ENCODE measurements at places on chromosomes 11 and 22.

- DNase-seq = no peak
Observed at GRCh38 chr11:96204366-96204659, 138.7 kb downstream of the MAML2 start.

- no peak for DNase-seq
Observed at GRCh38 chr22:50481440-50482106, at the start of gene ADM2. TSS of gene ADM2 (plus strand) at chr22:50481543. CDS start at chr22:50481848, 305 bp downstream.

GRCh38 chr11:115682888-115683287 is 178.7 kb upstream of the CADM1 start:
- DNase-seq = no peak

DNA sequence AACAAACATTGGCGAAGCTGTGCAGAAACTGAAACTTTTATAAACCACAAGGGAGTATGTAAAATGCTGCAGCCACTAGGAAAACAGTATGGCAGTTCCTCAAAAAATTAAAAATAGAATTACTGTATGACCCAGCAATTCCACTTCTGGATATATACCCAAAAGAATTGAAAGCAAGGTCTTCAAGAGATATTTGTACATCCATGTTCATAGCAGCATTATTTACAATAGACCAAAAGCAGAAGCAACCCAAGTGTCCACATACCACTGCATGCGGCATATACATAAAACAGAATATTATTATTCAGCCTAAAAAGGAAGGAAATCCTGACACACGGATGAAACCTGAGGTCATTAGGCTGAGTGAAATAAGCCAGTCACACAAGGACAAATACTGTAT is 85.8 kb downstream of the RELT start:
- no peak for DNase-seq

- no peak for DNase-seq
Observed at GRCh38 chr11:3934658-3935057, 79.2 kb downstream of the STIM1 start.

DNA sequence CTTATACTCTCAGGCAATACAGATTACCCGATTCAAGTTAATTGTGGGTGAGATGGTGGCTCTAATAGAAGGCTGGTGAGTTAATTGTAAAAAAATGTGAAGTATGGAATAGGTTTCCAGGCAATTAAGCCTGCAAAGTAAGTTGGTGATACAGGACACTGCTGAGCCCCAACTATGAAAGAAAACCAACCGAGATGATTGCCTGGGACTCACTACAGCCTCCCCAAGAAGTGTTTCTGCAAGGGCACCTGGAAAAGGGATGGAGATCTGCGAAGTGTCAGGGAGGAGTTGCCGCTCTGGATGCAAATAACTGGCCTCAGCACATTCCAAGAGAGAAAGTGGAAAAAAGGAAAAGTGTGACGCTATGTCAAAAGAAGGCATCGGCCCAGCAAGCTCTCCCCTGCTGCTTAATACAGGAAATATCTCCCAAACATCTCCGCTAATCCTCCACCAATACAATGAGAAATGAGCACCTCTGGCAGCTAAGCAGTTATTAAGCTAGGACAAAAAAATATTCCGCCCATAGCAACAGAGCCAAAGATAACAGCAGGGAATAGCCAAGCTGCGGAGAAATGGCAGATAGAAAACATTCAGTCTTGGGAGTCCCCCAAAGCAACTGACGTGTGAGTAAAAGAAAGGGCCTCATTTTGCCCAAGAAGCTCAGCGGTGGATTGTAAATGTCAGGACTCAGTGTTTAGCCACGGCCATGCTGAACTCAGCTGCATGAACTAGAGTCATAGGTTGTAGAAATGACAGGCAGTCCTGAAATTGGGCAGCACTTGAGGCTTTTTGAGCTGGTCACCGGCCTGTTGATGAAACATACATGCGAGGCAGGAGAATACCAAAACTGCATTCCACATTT is 133.7 kb downstream of the SNX19 start:
- no peak for DNase-seq

GRCh38 chr11:43758927-43759326 is 78.4 kb downstream of the HSD17B12 start:
- no peak for DNase-seq

- DNase-seq = no peak
Observed at GRCh38 chr22:26476705-26477340, 6.8 kb downstream of the HPS4 start.

DNA sequence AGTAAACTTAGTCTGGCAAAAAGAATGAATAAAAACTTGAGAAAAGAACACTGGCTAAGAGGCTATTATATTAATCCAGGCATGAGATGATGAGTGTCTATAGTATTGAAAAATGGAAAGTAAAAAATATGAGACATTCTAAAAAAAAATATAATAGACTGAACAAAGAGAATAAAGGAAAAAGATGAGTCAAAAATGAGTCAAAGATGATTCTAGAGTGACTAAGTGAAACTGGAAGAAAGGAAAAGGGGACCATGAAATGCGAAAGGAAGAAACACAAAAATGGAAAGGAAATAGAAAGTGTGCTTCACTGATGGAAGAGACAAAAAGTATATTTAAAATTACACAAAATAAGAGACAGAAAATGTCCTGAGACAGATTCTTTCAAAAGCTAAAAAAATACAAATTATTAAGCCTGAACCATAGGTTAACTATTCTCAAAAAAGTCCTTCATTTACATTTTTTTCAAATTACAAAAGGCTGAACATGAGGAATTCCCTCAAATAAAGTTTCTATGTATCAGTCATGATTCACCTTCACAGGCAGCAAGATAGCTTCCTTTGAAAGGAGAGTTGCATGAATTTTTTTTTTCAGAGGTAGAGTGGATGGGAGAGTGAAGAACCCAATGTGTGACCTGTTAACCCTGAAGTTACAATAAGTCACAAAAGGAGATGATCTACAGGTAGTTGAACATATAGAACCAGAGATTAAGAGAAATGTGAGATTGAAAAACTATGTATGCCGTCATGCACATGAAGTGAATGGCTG is 75.2 kb downstream of the EIF3M start:
- no peak for DNase-seq

DNA sequence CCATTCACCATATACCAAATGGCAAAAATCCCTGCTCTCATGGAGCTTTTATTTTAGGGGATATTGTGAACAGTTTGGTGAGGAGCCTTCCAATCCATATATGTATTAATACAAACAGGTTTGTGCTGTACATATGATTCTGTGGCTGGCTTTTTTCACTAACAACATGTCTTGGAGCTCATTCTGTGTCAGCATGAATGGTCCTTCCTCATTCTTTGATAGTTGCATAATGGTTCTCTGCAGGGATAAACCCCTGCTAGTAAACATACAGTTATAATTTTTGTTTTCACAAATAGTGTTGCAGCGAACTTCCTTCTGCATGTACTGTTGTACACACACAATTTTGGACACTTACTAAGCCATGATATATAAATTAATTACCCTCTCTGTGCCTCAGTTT is 8.3 kb downstream of the PRR5L start:
- DNase-seq = no peak

DNA sequence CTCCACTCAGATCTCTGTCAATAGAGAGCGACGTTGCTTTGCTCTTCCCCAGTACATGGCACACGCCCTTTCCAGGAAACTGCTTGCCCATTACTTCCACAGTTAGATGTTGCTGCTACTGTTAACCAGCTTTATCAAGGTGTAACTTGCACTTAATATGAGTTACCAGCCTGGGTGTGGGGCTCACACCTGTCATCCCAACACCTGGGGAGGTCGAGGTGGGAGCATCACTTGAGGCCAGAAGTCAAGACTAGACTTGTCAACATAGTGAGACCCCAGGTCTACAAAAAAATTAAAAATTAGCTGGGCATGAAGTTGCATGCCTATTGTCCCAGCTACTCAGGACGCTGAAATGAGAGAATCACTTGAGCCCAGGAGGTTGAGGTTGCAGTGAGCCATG is 177.1 kb upstream of the B3GAT1 start:
- DNase-seq = no peak

- DNase-seq = no peak
Observed at GRCh38 chr11:35160902-35161597, 22.1 kb downstream of the CD44 start.

GRCh38 chr11:116360221-116360941 is 412.4 kb downstream of the BUD13 start:
- DNase-seq = no peak

GRCh38 chr11:124219126-124219525 is 21.8 kb upstream of the OR8G1 start:
- DNase-seq = no peak

- no peak for DNase-seq
Observed at GRCh38 chr22:23775779-23776375, 3.2 kb downstream of the MMP11 start.

GRCh38 chr11:115060840-115061239 is 382.5 kb downstream of the NXPE2 start:
- no peak for DNase-seq

GRCh38 chr11:29336727-29337575 is 679.9 kb downstream of the KCNA4 start:
- no peak for DNase-seq

DNA sequence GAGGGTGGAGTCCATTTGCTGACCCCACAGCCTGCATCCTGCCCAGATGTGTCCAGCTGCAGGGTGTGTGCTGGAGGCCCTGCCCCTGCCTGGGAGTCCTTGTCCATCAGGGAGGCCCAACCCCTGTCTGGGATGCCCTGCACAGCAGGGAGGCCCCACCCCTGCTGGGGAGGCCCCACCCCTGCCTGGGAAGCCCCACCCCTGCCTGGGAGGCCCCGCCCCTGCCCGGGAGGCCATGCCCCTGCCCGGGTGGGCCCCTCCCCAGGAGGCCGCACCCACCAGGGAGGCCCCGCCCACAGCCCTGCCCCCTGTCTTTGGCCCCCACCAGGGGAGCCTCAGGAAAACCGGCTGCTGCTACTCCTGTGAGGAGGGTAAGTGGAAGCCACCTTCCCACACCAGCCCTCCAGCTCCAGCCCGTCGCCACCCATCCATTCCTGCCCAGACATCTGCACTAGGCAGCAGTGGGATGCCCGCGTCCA is 37.2 kb downstream of the MUC5B start:
- peak; percentile 67 for DNase-seq

DNA sequence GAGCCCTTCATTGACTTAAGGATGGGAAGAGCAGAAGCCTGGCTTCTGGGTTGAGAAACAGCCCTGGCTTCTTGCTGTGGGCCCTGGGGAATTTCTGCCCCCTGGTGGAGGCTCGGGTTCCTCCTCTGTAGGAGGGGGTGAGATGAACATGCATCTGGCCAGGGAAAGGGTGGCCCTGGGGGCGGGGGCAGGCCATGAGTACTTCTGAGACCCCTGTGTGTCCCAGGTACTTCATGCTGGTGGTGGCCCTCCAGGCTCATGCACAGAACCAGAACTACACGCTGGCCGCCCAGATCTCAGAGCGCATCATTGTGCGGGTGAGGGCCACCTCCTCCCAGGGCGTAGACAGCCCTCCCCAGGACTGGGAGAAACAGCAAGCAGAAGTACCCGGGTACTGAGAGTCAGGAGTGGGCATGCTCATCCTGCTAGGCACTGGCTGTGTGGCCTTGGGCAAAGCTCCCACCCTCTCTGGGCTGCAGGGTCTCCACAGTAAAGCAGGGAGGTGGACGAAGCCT is 15.8 kb downstream of the TMEM258 start:
- DNase-seq = peak; percentile 93

DNA sequence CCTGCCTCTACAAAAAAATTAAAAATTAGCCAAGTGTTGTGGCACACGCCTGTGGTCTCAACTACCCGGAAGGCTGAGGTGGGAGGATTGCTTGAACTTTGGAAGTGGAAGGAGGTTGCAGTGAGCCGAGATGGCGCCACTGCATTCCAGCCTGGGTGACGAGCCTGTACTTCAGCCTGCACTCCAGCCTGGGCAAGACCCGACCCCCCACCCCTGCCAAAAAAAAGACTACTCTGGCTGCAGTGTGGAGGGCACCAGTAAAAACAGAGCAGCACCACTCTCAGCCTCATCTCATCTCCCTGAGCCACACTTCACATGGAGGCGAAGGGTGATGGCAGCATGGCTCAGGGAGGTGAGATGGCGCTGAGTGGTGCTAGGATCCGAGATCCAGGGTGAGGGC is 50.3 kb upstream of the THY1 start:
- DNase-seq = no peak

GRCh38 chr11:62125316-62125715 is 1.5 kb downstream of the INCENP start:
- DNase-seq = no peak

- DNase-seq = no peak
Observed at GRCh38 chr22:49500076-49500460, 327.6 kb downstream of the BRD1 start.

- no peak for DNase-seq
Observed at GRCh38 chr11:93512073-93512475, 31.1 kb downstream of the SMCO4 start.

GRCh38 chr11:129766898-129767604 is 48.6 kb upstream of the TMEM45B start:
- no peak for DNase-seq

DNA sequence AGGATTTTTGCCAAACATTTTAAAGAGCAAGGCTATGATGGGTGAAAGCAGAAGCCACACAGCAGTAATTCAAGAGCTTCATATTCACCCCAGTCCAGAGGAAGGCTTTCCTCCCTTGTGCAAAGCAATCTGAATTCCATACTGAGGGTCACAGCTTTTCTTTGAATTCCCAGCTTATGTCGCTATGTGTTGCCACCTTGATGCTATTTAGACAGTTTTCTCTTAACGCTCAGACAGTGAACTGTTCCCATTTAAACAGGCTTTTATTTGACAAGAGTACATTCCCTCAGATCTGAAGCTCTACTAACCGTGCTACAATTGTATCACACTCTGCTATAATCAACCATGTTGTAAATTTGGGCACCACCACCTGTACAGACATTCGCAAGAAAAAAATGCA is 279.7 kb downstream of the CADM1 start:
- DNase-seq = no peak

GRCh38 chr11:58134151-58134550 is 8.8 kb upstream of the OR9I1 start:
- no peak for DNase-seq

DNA sequence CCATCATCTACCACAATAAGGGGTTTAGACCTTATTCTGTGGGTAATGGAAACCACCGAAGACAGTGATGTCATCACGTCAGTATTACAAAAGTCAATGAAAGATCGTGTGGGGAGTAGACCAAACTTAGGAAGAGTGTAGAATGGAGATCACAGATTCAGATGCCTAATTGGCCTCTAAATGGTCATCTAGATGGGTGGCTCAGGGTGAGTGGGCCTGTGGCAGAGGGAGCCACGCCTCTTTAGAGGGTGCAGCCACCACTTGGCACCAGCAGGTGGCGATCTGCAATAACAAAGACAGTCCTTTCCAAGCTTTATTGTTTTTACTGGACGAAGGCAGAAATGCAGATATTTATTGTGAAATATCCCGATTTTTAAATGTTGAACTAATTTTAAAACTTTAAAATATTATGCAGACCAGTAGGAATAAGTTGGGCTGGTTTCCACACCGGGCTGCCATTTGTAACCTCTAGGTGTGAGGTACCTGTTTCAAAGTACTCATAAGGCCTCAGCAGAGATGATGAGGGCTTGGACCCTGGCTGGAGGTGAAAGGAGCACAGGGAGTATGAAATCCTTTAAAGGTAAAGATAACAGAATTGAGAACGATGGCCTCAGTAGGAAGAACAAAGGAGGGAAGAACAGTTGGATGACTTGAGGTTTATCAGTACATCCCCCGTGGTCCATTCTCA is 222.0 kb downstream of the DBX1 start:
- DNase-seq = peak; percentile 40
